HT-29 (cell line): ENCODE measurements at places on chromosomes 4 and X.

DNA sequence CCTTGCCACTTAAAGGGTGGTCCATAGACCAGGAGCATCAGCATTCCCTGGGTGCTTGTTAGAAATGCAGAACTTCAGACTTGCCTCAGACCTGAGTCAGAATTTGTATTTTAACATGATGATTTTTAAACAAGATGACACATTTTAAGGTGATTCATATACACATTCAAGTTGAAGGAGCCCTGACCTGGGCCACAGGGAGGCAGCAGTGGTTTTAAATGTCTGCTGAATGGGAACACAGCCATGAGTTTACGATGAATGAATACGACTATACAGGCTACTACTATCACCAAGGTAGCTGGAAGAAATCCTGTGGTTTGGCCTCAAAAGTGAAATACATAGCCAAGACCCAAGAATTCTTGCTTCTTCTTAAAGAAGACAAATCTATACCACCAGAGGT, 2.9 kb downstream of the HDAC8 start:
- peak; percentile 6 for DNase-seq

GRCh38 chr4:2125023-2125422, 65.9 kb downstream of the NAT8L start:
- no peak for DNase-seq

DNA sequence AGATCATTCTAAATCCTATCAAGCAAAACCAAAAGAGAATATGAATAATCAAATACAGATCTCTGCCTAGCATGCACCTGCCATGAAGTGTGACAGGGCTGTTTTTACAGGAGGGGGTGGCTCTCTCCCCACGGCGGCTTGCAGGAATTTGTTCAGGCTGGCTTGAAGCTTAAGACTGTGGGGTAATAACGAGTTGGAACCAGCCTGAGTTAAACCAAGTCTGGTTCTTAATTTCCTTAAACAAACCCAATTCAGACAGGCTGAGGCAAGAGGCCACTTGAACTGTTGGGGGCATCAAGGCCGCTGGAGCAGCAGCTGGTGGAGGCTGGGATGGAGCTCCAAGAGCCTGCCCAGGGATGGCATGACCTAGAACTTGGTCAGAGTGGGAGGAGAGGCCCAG, 45.1 kb upstream of the LGI2 start:
- DNase-seq = no peak

GRCh38 chrX:154357205-154357604, 17.2 kb downstream of the FLNA start:
- no peak for DNase-seq

GRCh38 chr4:140753329-140753728, 2.9 kb downstream of the TBC1D9 start:
- DNase-seq = no peak

- no peak for DNase-seq
Observed at GRCh38 chrX:107323786-107324492, 117.5 kb downstream of the DNAAF6 start.

DNA sequence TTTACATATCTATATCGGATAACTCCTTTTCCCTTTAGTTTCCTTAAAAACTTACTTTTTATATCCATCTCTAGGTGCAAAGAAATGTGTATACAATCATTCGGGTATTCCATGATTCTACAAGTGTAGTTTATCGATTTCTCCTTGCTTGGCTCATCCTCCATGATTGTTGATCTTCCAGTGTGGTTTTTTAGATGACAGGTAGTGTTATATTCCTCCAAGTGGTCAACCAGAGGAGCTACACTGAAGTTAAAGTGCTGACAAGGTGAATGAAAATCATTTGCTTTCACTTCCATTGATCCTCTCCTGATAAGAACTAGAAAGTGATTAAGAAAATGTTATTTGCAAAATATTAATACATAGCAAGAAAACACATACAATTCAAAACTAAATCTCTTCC, 38.5 kb downstream of the TMEM156 start:
- DNase-seq = no peak

GRCh38 chrX:56550667-56551066, 12.8 kb upstream of the UBQLN2 start:
- no peak for DNase-seq

GRCh38 chrX:101452056-101452455, 33.2 kb upstream of the ARMCX4 start:
- DNase-seq = peak; percentile 43

- no peak for DNase-seq
Observed at GRCh38 chr4:141002323-141002805, 130.9 kb downstream of the RNF150 start.

DNA sequence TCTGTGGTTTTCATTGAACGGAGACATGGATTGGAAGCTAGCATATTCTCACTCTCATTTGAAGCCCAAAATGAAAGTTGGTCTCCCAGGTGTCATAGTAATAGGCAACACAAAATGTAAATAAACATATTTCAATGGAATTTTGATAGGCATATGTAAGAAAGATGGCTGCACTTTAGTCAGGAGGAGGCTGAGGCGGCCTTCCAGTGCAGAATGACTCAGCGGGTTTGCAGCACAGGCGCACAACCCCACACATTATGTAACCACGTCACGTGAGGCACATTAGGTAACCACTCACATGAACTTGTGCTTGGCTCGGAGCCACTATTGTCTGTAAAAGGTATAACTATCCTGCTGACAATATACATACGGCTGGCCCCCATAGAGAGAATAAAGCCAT, 381.7 kb downstream of the GPAT3 start:
- no peak for DNase-seq

GRCh38 chrX:69255441-69256290, 90.4 kb upstream of the PJA1 start:
- no peak for DNase-seq

- DNase-seq = peak; percentile 58
Observed at GRCh38 chr4:3041192-3042142, 32.9 kb downstream of the HTT-AS start.

GRCh38 chrX:10769696-10770619, 149.6 kb upstream of the MID1 start:
- DNase-seq = no peak

- DNase-seq = peak; percentile 34
Observed at GRCh38 chr4:17762726-17763125, 18.7 kb downstream of the FAM184B start.

DNA sequence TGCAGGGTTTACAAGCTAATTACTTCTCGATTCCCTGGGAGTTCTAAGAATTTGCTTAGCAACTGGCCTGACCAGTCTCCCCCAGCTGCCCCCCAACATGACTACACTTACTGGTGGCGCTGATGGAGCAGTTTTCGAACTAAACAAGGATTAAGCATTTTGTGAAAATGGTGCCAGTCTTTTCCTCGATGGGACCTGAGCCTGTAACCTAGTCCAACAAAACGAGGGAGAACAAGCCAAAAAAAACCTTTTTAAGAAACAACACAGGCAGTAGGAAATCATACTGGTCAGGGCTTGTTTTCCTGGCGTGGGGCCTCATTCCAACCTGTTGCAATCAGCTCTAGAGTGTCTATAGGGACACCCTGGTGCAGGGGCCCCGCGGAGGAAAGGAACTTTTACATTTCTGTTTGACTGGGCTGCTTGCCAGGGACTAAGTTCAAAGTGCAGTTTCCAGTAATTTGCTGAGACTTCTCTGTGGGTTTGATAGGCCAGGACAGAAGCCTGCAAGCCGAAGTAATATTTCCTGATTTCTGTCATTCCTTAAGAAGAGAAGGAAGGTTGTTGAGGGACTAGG, 158.7 kb downstream of the SPRY1 start:
- peak; percentile 99 for DNase-seq

DNA sequence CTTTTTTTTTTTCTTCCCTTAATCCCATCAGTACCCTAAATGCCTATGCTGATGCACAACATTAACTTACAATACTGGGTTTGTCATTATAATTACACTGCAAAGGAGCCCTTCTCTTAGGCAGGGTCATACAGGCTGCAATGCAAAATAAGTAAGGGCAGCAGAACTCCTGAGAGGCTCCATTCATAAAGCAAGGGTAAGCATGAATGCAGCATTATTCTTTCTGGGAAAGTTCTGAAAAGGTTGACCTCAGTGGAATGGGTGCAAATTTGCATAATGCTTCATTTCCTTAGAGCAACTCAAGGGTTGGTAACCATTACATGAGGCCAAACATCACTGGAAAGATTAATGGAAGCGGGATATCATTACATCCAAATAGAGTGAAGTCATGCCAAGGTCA, 789.2 kb downstream of the KLHL13 start:
- DNase-seq = no peak

DNA sequence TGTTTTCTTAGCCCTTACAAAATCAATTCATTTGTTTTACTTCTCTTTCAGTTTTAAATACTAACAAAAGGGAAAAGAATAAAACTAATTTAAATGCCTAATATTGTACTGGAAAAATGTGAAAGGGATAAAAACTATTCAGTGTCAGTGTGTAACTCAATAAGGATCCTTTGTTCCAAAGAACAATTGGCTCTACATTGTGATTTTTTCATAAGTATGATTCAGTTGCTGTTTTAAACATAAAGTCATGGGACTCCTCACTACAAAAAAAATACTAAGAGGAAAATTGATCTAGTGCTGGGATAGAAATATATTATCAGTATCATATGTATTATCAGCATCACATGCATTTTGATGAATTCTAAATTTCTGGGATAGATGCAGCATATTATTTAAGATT, 199.4 kb upstream of the TRAM1L1 start:
- DNase-seq = no peak

GRCh38 chr4:106312377-106312776, 3.6 kb downstream of the TBCK start:
- no peak for DNase-seq

DNA sequence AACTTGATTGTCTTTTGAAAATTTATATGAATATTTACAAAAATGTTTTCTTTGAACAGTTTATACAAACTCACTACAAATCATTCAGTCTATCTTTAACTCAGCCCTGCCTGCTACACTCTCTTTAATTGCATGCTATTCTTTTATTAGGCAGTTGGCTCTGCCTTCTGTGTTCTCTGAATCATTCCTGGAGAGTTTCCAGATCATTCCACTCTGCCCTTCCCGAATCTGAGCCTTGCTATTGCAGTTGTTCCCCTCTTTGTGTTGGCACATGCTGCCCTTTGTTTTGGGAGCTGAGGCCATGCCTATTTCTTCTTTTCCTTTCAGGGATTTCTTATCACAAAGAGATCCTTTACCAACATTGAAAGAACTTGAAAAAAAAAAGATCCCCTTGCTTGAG, 8.7 kb upstream of the TECRL start:
- DNase-seq = peak; percentile 40

DNA sequence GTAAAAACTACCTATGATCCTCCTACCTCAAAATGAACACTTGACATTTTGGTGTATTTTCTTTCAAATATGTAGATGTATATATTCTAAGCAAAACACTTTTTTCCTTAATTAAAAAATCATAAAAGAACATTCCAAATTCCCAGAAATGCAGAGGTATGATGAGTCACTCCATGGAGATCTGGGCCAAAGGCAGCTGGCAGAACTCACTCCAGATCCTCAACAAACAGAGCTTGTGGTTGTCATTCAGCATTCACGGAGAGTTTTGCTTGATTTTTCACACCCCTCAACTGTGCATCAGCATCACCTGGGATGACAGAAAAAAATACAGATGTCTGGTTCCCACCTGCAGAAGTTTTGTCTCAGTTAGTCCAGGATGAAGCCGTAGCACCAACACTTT, 144.6 kb downstream of the KIT start:
- DNase-seq = no peak

GRCh38 chr4:168265327-168265726, 53.2 kb downstream of the DDX60 start:
- DNase-seq = no peak

- no peak for DNase-seq
Observed at GRCh38 chr4:40857956-40858355, 108.2 kb downstream of the NSUN7 start.

- peak; percentile 74 for DNase-seq
Observed at GRCh38 chr4:78058591-78059523, 1.7 kb downstream of the FRAS1 start.

DNA sequence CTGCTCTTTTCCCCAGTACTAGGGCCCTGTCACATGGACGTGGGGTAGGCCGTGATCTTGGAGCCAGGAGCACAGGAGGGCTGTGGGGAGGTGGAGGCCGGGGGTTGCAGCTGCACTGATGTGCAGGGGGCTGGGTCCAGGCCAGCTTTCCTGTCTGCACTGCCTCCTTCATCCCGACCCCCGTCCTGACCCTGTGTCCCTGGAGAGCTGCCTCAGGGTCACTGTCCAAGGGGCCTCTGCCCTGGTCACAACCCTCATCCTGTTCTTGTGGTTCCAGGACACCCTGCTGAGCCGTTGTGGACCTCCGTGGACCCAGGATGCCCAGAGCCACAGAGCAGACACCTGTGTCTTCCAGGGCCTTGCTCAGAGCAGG, 91.7 kb upstream of the ADRA2C start:
- no peak for DNase-seq

GRCh38 chr4:111449657-111450056, 695.6 kb upstream of the FAM241A start:
- no peak for DNase-seq

DNA sequence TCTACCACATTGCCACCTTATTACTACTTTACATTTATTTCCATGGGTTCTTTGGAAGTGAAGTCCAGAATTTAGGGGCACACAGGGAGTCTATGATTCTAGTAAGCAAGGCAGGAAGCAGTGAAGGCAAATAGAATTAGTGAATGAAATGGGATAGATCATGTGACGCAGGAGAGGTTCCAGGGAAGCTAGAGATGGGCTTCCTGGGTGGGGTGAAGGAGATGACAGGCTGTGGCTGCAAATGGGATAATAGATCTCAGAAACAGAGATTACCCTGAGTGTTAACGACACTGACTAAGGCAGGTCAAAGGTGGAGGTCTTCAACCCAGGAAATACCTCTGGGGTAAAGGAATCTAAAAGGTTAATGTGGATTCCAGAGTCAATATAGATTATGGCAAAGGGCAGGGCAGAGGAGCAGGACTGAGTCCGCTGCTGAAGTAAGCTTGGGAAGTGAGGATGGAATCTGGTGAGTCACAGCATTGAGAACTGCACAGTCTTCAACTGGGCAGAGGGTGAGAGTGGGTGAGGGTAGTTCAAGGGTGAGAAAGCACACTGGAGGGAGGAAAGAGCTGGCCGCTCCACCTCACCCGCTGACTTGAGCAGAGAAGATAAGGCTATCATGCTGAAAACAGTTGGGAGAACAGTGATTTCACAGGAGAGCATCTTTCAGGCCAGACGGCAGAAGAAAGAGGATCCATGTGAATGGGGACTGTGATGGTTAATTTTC, 70.8 kb downstream of the ANXA3 start:
- DNase-seq = peak; percentile 39

GRCh38 chr4:140296335-140297220, 76.9 kb upstream of the SCOC start:
- peak; percentile 41 for DNase-seq

DNA sequence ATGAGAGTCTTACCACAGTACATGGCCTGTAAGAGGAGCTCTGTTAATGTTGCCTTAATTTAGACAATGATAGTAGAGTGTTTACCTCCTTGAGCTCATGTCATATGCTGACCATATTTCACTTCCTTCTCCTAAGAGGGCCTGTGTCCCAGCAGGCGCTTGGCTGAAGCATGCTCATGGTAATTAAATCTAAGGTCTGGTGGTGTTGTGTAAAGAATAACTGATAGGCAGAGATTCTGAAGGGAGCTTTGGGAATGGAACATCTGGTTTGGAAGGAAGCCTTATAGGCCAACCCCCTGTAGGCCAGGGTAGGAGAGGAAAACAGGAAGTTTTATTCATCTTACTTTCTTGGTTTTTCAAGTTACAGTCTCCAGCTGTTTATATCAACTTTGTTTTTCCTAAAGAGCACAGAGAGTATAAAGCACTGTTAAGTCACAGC, 300.2 kb downstream of the USP46 start:
- no peak for DNase-seq
